Head of caudate nucleus (tissue), 42 donors: ENCODE measurements at places on chromosomes 1 and 21.

GRCh38 chr1:156666862-156667609 lies 10.2 kb downstream of the NES start:
- DNase-seq, result no peak

GRCh38 chr1:247638011-247638410 lies 32.6 kb downstream of the OR2G3 start:
- no peak for DNase-seq

DNA sequence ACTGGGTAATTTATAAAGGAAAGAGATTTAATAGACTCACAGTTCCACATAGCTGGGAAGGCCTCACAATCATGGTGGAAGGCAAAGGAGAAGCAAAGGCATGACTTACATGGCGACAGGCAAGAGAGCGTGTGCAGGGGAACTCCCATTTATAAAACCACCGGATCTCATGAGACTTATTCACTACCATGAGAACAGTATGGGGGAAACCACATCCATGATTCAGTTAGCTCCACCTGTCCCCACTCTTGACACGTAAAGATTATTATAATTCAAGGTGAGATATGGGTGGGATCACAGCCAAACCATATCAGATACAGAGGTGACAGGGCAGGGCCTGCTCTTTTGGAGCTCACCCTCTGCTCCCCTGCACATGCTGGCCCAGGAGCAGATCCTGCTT lies 31.4 kb upstream of the TMEM61 start:
- no peak for DNase-seq

- DNase-seq, result no peak
Observed at GRCh38 chr1:45924736-45925135, 121.3 kb downstream of the MAST2 start.

- DNase-seq, result no peak
Observed at GRCh38 chr1:174480324-174480723, 32.6 kb downstream of the GPR52 start.

DNA sequence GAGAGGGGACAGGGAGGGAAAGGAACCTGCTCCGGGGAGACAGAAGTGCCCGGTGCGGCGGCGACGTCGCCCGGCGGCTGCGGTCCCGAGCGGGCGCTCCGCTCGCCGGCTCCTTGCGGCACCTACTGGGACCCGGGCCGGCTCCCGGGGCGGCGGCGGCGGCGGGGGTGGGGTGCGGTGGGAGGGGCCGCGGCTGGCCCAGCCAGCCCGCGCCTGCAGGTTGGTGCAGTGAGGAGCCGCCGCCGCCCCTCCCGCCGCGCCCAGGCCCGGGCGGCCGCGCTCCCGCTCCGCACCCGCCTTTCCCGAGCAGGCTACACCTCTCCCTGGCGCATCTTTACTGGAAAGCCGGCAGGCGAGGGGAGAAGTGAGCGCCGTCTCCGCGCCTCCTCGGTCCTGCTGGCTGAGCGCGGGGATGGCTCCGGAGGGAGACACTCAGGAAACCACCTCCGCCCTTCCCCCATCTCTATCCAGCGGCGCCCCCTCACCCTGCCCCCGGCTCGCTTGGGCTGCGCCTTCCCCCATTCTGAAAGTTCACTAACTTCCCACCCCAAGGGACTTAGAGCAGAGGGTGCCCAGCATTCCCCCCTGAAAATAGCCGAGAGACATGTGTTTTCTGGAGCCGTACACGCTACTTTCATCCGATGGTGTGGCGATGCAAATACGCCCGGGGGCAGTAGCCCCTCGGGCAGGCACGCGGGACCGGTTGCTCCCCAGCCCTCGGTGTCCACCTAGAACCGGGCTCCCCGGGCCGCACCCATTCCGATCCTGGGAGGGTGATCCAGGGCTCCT lies at the start of gene PLD5:
PLD5 (minus strand) TSS at position 127 of the 789 bp plus-strand sequence.
- no peak for DNase-seq

DNA sequence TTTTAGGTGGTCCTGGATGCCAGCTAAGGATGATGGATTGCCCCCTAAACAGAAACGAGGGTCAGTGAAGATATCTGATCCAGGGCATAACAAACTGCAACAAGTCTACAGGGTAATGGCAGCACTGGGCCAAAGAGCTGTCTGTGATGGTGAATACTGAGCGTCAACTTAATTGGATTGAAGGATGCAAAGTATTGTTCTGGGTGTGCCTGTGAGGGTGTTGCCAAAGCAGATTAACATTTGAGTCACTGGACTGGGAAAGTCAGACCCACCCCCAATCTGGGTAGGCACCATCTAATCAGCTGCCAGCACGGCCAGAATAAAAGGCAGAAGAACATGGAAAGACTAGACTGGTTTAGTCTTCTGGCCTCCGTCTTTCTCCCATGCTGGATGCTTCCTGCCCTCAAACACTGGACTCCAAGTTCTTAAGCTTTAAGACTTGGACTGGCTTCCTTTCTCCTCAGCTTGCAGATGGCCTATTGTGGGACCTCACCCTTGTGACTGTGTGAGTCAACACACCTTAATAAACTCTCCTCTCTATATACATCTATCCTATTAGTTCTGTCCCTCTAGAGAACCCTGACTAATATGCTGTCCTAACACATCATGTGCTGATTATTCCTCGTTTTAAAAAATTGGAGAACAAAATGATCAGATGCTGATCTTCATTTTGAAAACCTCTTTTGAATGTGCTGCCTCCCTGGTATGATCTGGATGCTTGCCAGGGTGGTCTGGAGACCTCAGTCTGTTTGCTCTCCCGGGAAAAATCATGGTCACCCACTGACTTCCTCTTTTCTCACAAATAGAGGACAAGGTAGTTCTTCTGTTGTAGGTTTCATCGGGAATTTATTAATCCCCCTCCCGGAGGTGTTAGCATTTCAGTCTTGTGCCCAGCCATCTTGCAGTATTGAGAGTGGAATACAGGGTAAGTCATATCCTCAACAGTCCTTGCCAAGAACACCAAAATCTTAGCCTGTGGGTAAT lies 234.7 kb downstream of the SETD4 start:
- DNase-seq, result no peak

- DNase-seq, result no peak
Observed at GRCh38 chr1:234262754-234263105, 110.5 kb upstream of the COA6 start.

GRCh38 chr1:110829955-110830553 lies 42.9 kb upstream of the CD53 start:
- no peak for DNase-seq

DNA sequence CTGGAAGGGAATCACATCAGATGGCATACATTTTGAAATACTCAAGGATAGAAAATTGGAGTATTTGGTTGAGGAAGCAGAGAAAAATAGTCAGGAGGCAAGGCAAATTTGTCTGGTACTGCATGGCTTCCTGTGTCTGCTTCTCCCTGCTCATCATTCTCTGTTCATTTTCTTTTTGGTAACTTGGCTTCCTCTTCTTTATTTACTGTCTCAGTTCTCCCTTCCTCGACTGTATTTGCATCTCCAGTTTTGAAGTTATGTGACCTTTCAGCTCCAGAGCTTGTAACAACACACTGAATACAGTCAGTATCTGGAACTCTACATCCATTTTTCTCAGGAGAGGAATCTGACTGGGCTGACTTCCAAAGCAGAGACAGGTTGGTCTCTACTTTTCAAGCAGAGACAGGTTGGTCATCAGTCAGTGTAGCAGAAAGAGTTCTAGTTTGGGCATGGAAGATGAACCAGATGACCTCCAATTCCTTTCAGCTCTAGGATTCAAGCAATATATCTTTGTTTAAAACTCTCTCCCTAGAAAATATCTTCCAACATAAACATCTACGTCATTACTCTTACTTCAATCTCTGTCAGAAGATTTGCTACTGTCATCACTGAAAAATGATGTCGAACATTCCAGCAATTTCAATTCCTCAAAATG lies 571.2 kb downstream of the ADGRL2 start:
- no peak for DNase-seq

DNA sequence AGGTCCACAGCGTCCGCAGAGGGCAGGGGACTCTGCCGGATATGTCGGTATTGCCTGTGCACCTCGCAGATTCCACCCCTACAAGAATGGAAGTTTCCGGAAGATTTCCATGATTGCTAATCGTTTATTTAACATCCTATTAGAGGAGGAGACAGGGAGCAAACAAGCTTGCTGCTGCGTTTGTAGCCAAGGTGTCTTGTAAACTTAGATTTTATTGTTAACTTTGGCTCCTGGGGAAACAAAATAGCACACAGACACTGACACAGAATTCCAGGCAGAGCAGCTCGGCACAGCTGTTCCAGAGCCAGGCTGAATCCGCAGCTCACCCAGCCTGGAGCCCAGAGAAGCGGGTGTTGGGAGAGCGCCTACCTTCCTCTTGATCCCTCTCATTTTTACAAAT lies 75.7 kb downstream of the AJAP1 start:
- no peak for DNase-seq

- DNase-seq, result no peak
Observed at GRCh38 chr1:95467036-95467435, 233.0 kb downstream of the RWDD3 start.
